Amniotic epithelial cell (primary cell): ENCODE measurements at places on chromosomes 2 and 18.

DNA sequence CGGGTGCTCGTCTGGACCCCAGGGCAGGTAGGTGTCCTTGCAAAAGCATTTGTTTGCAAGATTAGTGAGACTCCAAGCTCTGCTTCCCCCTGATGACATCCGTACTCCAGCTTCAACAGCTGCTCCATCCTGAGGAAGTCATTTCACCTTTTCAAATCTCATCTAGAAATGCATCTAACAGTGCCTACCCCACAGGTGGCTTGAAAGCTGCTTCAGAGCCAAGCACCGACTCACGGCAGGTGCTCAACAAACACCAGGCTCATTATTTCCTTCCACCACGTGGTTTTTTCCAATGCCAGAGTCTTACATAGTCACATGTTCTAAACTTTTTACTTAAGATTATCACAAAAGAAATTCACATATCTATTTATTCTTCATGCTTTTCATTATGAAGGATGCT is 31.9 kb downstream of the CNGA3 start:
- DNase-seq, result no peak

- DNase-seq, result peak; percentile 39
Observed at GRCh38 chr2:32732912-32733472, 105.1 kb downstream of the TTC27 start.

DNA sequence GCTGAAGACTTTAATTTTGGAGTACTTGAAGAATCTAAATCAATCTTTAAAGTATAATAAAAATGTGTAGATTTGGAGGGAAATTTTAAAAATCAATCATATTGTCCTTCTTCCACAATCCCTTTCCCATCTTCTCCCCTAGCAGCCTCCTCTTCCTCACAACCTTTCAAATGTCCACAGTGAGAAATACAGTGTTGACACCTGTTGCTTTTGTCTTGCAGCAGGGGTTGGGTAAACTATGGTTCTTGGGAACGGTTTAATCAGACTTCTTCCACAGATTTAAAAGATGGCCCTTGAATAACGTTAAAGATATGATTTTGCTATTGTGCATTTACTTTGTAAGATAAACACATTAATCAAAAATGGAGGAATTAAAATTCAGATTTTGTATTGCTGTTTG is 113.8 kb upstream of the SLC1A4 start:
- DNase-seq, result no peak

DNA sequence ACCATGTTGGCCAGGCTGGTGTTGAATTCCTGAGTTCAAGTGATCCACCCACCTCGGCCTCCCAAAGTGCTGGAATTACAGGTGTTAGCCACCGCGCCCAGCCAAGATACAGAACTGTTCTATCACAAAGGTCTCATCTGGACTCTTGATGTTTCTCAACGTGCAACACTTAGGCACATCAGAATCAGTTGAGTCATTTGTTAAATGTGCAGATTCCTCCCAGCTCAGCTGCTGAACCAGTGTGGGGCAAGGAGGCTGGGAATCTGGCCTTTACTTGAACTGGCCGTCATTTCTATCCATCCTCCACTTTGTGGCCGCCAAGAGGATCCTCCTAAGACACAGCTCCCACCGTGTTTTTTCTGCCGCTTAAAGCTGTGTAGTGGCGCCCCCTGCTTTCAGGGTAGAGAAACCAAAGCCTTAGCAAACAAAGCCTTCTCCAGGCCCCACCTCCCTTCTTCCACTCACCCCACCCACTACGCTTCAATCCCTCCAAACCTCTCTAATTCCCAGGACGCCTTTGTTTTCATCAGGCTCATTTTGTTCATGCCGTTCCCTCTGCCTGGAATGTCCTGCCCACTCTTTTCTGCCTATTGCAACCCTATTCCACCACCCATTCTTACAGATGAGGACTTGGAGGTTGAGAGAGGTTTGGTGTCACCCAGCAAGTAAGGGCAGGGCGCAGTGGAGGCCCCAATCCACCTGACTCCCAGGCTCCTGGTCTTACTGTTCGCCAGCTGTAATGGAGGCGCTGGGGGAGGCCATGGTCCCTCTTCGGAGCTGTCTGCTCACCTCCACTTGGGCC is 776 bp upstream of the SPEG start:
- DNase-seq, result peak; percentile 93

DNA sequence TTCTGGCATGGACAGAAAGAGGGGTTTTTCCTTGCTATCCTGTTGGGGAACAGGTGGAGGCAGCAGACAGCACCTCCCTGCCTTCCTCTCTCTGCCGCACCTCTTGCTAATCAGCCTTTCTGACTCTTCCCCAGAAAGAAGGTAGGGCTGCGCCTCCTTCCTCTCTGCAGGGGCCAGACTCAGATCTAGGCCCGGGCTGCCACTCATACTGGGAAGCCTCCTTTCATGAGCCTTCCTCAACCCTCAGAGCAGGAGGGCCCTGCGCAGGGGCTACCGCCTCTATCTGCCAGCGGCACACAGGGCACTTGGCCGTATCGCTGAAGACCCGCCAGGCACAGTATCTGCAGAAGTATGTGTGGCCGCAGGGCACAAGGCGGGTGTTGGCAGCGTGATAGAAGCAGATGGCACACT is 7.1 kb downstream of the NEURL3 start:
- DNase-seq, result no peak

GRCh38 chr18:42473611-42474010 is 518.6 kb downstream of the PIK3C3 start:
- no peak for DNase-seq

DNA sequence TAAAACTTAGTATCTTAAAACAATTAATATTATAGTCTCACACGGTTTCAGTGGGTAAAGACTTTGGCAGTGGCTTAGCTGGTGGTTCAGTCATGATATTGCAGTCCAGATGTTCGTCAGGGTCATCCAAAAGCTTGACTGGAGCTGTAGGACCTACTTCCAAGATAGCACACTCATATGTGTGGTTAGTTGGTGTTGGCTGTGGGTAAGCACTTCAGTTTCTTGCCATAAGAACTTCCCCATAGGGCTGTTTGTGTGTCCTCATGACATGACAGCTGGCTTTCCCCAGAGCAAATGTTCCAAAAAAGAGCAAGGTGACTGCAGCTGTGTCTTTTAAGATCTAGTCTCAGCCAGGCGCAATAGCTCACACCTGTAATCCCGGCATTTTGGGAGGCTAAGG is 48.5 kb upstream of the EPC2 start:
- no peak for DNase-seq

DNA sequence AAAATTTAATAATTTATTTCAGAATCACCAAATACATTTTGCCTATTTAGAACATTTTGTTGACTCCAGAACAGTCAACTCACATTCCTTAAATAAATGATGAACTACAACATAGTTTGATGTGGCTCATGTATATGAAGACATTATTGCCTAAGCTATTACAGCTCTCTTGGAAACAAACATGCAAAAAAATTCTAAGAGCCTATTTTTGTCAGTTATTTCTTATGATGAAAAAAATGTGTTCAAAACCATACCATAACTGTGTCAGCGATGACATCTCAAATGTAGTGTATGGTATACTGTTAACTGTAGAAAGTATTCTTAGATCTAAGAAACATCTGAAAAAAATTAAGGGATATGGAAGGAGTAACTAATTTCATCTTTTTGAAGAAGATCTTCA is 6.3 kb upstream of the EMILIN2 start:
- no peak for DNase-seq

GRCh38 chr18:21593540-21594257 is 6.8 kb downstream of the ESCO1 start:
- no peak for DNase-seq

DNA sequence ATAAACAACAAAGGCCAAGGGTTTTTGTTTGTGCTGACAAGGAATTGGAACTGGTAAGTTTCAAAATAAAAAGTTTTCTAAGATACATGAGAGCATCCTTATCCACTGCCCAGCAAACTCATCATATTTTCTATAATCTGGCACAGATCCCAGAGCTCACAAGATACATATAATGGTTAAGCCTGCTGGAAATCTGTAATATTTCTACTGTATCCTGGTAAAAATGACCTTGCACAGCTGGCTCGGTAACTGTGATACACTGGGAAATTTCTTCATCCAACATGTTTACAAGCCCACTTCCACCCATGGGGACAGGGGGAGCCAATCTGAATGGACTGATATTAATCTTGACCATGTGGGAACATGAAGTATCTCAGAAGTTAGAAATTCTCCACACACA is 425.4 kb upstream of the MMADHC start:
- DNase-seq, result peak; percentile 76

GRCh38 chr18:31657823-31658669 is 26.3 kb downstream of the B4GALT6 start:
- DNase-seq, result peak; percentile 63

GRCh38 chr2:3170792-3171455 is 206.7 kb downstream of the EIPR1 start:
- DNase-seq, result no peak

- DNase-seq, result no peak
Observed at GRCh38 chr18:56389190-56389589, 249.2 kb downstream of the TXNL1 start.

DNA sequence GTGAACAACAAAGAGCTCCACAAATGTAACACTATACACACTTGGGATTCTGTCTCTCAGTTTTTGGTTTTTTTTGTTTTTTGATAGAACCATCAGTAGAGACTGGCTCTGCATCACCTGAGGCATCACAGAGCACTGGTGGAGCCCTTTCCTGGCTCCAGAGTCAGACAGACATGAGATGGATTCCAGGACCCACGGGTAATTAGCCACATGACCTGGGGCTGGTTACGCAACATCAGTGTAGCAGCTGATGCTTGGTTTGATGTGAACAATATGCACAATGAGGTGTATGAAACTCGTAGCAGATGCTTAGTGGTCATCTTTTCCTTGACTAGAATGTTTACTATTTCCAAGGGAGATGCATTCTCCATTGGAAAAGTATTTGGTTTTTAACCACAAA is 40.7 kb downstream of the CMPK2 start:
- DNase-seq, result peak; percentile 86

DNA sequence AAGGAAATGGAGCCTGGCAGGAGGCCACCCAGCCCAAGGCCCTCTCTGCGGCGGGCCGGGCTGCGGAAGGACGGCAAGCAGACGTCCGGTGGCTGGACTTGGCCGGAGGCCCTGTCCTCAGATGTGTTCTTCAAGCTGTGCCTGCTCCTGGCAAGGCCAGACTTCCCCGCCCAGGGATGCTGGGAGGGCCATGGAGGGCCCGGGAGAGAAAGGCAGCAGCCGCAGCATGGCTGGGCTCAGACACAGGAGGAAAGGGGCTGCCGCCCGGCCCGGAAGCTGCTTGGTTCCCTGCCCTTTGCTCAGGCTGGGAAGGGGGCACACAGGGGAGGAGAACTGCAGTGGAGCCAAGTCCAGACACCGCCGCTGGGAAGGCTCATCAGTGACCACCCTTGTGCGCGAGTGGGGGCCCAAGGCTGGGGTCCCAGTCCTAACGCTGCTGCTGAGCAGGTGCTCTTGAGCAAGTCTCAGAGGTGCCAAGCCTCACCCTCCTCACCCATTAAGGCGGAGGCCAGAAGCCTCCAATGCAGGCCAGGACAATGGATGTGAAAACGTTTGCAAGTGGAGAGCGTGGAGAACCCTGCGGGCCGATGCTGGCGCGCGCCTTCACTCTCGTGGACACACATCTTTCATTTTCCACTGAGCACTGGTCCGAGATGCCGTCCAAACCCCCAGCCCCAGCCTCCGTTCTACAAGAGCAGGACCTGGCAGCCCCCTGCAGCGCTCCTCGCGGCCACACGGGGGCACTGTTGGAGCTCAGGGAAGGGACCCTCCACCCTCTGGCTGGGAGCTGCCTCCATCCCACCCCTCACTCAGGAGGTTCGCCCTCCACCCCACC is 7.9 kb downstream of the CROCC2 start:
- DNase-seq, result peak; percentile 16

DNA sequence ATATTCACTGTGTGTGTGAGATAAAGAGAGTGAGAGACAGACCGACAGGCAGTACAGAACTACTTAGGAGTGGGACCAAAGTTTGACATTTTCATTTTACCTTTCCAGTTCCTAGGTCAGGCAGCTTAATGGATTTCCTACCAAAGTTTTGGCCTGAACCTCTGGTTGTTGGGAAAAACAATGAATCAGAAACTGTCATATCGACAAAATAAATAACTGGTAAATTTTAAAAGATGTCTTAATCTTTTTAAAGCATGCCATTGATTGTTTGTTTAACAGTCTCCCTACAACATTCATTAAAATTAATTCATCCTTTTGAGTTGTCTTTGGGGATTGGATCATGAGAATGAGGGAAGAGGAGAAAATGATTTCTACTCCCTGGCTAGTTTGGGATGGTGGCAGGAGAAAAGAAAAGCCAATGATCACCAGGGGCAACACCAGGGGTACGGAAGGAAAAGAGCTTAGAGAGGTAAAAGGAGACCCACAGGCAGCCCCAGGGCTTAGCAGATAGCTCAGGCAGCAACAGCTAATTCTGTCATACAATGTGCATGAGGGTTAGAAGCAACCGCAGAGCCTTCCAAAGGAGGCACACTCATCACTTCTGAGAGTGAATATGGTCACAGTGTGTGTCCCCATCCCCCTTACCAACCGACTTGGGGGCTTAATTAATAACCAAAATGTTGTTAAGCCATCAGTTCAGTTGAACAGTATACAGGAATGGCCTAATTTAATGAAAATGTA is 98.5 kb downstream of the CCDC141 start:
- DNase-seq, result no peak

DNA sequence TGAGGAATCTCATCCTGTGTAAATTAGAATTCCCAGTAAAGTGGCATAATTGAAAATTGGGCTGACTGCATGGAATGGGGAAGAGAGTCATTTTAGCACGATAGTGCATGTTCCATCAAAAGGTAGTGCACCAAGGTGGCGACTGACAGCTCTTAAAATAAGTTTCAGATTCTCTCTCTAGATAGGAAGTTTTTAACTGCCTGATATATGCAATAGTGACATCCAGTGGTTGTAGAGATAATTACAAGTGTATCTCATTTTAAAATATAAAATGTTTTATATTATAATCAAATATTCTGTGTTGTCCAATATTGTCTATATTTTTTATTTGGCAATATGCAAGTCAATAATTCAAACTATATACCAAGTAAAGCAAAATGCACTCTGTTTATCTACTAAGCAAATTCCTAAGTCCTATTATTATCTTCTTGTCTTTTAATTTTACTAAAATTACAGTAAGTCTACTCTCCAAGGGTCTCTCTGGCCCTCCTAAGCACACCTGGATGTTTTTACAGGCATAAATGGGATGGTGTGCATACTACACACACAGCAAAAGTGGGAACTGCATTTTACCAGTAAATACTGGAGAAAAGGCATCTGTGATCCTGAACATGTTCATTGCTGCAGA is 397.7 kb upstream of the HNRNPA3 start:
- DNase-seq, result peak; percentile 20
